Stromal cell of bone marrow (primary cell): ENCODE measurements at places on chromosomes 11 and 22.

DNA sequence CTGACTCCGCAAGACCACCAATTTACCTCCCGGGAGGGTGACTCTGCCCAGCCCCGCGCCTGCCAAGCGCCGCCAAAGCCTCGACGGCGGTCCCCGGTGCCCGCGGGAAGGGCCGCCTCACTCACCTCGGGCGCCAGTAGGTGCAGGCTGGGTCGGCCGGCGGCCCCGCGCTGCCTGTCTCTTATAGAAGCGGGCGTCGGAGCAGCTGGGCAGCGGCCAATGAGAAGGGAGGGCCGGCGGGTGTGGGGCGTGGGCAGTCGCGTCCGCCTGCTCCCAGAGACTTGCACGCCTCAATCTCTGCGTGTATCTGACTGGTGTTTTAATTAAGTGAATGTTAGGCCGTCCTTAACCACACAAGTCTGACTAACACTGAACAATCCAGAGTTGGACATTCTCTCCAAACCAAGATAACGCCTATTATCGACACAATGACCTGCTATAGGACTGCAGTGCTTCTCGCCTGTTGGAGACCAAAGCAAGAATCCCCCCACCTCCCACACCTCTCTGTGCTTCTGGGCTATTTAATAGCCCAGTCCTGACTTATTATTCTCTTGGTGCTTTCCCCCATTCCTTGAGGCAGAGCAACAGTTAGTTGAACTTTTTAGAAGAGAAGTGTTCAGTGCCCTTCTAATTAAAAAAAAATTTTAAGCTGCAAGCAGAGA lies at the start of gene TPH1:
Gene TPH1, minus strand, starts transcription at position 154 of the 662 bp plus-strand sequence. CDS start 5,507 bp downstream, outside the sequence.
- peak; percentile 3 for DNase-seq

- peak; percentile 75 for DNase-seq
Observed at GRCh38 chr11:124402326-124402922, 3.6 kb upstream of the OR8B3 start.

DNA sequence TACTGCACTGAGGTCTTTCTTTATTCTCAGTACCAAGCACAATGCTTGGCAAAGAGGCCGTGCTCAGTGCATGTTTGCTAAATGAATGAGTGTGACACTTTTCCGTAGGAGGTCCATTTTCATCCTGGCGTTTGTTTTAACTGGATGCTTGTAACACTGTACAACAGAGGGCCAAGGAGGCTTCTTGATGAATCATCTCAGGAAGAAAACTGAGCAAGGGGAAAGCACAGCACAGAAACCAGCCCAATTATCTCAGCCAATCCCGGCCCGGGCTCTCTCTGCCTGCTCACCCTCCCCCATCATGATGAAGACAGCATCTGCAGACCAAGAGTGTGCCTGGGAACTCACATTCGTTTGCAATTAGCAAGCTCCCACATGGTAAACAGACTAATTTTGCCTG lies 570.3 kb downstream of the OPCML start:
- peak; percentile 72 for DNase-seq

GRCh38 chr11:67372321-67372992 lies 941 bp downstream of the CLCF1 start:
- no peak for DNase-seq

- no peak for DNase-seq
Observed at GRCh38 chr11:8285796-8286195, 22.1 kb upstream of the LMO1 start.
